ENCODE measurements at places on chromosomes 4 and X. TPM values are rescaled to one million over a fixed set of nuclear protein-coding genes. Genes with fewer than 3 reads are reported as not detected.

DNA sequence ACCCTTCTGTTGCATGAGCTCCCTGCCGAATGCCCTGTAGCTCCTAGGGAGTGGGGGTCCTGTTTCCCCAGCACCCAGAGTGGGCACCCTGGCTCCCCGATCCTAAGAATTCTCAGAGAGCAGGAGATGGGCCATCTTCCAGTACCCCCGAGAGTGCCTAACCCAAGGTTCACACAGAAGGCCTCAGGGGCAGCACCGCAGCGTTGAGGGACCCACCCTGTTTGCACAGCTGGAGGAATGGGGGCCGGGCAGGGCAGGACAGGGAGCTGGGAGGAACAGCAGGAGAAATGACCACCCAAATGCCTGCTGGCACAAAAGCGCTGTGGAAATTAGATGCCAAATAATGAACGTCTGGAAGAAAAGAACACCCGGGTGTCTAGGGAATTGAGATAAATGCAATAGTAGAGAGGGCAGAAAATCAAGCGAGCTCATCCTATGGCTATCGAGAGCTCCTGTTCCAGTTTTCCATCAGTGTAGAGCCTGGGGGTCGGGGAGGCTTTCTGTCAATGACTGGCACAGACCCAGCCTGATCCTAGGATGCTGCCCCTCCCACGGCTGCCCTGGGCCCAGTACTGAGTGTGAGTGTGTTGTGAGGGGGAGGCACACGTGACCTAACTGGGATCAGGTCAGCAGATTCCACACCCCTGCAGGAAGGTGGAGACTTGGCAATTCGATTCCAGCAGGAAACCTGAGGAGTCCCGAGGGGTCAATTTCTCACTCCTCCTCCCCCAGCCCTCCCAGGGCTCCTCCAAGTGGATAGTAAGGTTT, 25.7 kb downstream of the SEPTIN6 start:
- H3K27ac ChIP-seq: no peak overlapping the region
- no peaks in the 10 kb centered on the region for H3K4me1 ChIP-seq
- H3K27me3 ChIP-seq: no peaks in the 10 kb centered on the region
- DNase-seq: no peak
- no peaks in the 10 kb centered on the region for H3K36me3 ChIP-seq

- H3K27ac ChIP-seq: no peak overlapping the region
- DNase-seq: no peak
- no peak overlapping the region for H3K4me3 ChIP-seq
- no peaks in the 10 kb centered on the region for H3K4me1 ChIP-seq
- no peaks in the 10 kb centered on the region for H3K27me3 ChIP-seq
These were observed 40.4 kb upstream of the PPP1R2C start for GRCh38 chrX:42818151-42818921.

Gene RPL34
- total RNA-seq: 442 TPM

DNA sequence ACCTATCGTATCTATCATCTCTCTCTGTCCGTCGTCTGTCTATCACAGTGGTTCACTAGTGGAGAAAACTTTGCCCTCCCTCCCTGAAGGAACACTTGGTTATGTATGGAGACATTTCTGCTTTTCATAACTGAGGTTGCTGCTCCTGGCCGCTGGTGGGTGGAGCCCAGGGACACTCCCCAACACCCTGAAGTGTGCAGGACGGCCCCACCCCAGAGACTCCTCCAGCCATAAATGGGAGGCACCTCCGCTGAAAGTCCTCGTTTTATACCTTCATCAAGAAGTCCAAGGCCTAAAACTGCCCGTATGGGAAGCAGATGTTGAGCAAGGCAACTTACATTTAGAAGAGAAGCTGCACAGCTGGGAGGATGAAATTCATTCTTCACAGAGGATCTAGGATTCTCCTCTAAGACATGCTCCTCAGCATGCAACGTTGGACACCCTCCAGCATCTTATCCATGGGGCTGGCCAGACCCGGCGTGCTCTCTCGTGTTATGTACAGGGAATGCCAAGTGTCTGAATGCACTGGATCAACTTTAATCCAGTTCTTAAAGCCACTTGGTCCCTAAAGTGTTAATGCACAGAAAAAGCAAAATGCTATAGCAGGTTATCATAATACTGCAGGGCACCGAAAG, 43.5 kb downstream of the PRKX start:
- peaks cover 3% of the 10 kb centered on the region for H3K36me3 ChIP-seq
- no peak overlapping the region for H3K27ac ChIP-seq

GRCh38 chr4:92253550-92253949, 50.2 kb upstream of the GRID2 start:
- no peak overlapping the region for H3K4me3 ChIP-seq
- no peaks in the 10 kb centered on the region for H3K36me3 ChIP-seq
- H3K27me3 ChIP-seq: no peaks in the 10 kb centered on the region
- H3K4me1 ChIP-seq: no peaks in the 10 kb centered on the region
- no peak for DNase-seq

GRCh38 chr4:41822325-41822724, 73.8 kb upstream of the PHOX2B start:
- no peak overlapping the region for H3K4me3 ChIP-seq
- no peaks in the 10 kb centered on the region for H3K4me1 ChIP-seq
- H3K27me3 ChIP-seq: no peaks in the 10 kb centered on the region

DNA sequence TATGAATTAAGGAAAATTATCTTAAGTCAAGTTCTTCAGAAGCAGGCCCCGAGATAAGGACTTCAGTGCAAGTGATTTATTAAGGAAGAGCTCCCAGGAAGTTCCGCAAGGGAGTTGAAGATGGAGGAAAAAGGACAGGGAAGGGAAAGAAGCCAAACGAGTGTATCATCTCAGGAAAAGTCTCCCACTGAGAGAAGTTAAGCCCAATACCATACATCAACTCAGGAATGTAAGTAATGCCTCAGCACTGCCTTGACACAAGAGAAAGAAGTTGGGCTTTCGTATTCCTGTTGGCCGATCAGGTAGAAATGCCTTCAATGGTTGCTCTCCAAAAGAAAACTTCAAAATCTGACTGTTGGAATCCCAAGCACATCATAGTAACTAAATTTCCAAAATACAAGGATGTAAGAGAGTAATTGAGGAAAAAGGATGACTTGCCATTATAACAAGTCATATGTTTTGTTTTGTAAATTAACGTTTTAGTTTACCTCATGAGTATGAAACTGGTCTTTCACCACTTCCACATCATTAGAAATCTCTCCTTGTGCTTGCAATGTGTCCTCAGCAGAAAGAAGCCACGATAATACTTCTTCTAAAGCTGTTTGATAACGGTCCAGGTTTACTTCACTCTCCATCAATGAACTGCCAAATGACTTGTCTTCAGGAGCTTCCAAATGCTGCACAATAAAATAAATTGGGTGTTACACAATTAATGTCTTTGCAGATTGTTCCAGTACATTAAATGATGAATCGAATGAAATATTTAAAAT, 566.7 kb downstream of the DMD start:
- H3K4me1 ChIP-seq: peaks cover 2% of the 10 kb centered on the region
- no peaks in the 10 kb centered on the region for H3K36me3 ChIP-seq
- no peak for DNase-seq
- H3K4me3 ChIP-seq: no peak overlapping the region
- H3K27me3 ChIP-seq: no peaks in the 10 kb centered on the region

Gene GPR78
- total RNA-seq: not detected

- no peaks in the 10 kb centered on the region for H3K27me3 ChIP-seq
- no peak overlapping the region for H3K27ac ChIP-seq
- no peak for DNase-seq
- H3K4me3 ChIP-seq: no peak overlapping the region
- no peaks in the 10 kb centered on the region for H3K4me1 ChIP-seq
These were observed 1.6 kb upstream of the REELD1 start for GRCh38 chr4:146212781-146213180.

DNA sequence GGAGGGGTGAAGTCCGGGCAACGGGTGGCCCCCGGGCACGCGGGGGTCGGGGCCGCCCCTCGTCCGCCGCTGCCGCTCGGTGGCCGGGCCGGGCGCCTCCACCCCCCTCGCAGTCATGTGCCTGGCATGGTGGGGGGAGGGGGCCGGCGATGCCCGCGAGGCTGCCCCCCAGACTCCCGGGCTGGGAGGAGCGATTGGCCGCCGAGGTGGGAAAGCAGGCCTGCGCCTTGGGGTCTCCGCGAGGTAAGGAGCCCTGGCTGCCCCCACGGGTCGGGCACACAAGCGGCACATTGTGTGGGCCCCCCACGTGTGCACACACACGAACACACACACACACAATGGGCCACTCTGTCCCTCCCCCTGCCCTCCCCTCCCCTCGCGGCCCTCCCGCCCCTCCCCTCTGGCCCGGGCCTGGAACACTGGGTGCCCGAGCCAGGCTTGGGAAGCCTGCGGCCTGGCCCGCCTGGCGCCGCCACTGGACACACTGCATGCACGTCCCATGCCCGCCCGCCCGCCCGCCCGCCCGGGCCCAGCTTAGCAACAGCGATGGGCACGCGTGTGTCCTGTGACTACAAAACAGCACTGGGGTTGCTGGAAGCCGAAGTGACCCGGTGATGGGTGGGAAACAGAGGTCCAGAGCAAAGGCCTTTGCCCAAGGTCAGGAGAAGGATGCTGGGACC, 1.3 kb downstream of the SLC6A8 start:
- no peaks in the 10 kb centered on the region for H3K4me1 ChIP-seq
- peak overlapping the region; percentile 65 for H3K4me3 ChIP-seq
- no peak for DNase-seq
- H3K36me3 ChIP-seq: no peaks in the 10 kb centered on the region
- H3K27me3 ChIP-seq: no peaks in the 10 kb centered on the region
- peak overlapping the region; percentile 30 for H3K27ac ChIP-seq

DNA sequence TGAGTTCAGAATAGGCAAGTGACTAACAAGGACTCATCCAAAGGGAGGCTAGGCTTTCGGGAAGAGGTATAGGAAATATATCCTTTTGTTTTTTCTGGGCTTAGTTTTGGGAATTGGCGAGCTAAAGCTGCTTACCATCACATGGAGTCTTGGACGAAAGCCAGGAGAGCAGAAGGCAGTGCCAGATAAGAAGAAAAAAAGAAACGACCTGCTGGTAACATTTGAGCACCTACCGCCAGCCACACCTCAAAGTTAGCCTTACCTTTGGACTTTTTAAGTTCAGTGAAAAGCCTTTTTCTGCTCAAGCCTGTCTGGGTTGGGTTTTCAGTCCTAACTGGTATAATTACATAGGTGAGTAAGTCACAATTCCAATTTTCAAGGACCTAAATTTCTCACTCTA, 85.1 kb upstream of the LCORL start:
- no peak for DNase-seq
- H3K27ac ChIP-seq: no peak overlapping the region
- H3K4me3 ChIP-seq: no peak overlapping the region
- H3K4me1 ChIP-seq: no peaks in the 10 kb centered on the region
- H3K36me3 ChIP-seq: no peaks in the 10 kb centered on the region
- no peaks in the 10 kb centered on the region for H3K27me3 ChIP-seq

- no peak for DNase-seq
- H3K27ac ChIP-seq: no peak overlapping the region
- no peaks in the 10 kb centered on the region for H3K4me1 ChIP-seq
These were observed 11.4 kb downstream of the IL9R start for GRCh38 chrX:156008915-156009314.

Gene SPIN4
- total RNA-seq: 12.6 TPM

DNA sequence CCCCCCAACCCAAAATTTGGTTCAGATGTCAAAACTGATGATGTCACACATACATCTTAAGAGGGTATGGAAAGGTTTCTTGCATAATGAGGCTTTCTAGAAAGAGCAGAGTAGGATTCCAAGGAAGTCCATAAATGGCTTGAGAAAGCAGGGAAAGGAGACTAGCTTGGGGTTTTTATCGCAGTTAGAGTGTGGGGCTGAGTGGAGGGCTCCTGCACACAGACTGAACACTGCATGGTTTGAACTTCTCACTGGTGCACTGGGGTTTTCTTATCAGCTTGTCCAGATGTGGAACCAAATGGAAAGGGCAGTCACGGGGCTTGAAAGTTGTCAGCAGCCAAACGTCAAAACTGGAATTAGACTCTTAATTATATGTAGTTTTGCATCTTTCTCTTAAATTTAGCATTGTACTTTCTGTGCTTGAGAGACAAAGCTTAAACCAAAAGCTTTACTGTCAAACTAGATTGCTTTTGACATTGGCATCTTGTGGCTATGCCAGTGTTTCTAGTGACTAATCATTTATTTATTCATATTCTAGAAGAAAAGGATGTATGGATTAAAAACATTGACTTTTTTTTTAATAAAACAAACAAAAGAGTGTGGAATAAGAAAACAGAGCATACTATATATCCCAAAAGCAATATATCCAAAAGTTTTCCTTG, 78.3 kb upstream of the STIM2 start:
- peaks cover 37% of the 10 kb centered on the region for H3K4me1 ChIP-seq
- no peaks in the 10 kb centered on the region for H3K36me3 ChIP-seq
- no peak overlapping the region for H3K4me3 ChIP-seq
- no peak for DNase-seq
- no peak overlapping the region for H3K27ac ChIP-seq

DNA sequence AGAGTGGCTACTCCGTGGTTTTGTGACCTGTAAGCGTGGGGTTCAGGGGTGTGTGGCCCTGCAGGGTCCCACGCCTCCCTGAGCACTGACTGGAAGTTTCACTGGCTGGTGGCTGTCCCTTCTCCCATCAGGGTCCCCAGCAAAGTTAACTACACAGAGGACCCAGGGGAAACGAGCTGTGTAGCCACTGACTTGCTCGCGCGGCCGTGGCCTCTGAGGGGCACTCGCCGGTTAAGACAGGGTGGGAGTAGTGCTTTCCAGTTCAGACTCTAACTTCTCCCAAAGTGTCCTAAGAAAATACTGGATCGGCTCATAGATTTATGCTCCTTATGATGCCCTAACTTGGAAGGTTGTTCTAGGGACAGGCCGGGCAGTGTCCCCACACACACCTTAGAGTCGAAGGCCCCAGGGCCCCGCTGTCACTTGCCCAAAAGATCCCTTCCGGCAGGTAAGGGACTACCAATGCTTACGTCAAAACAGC, 28.2 kb downstream of the NELFA start:
- H3K36me3 ChIP-seq: peaks cover 53% of the 10 kb centered on the region
- no peaks in the 10 kb centered on the region for H3K27me3 ChIP-seq
- no peak for DNase-seq
- H3K27ac ChIP-seq: no peak overlapping the region
- H3K4me3 ChIP-seq: no peak overlapping the region

Gene TXLNG
- 19.9 TPM for total RNA-seq

Gene GASK1B
- 169 TPM for total RNA-seq

Gene SLC9B2
- total RNA-seq: 8.7 TPM

DNA sequence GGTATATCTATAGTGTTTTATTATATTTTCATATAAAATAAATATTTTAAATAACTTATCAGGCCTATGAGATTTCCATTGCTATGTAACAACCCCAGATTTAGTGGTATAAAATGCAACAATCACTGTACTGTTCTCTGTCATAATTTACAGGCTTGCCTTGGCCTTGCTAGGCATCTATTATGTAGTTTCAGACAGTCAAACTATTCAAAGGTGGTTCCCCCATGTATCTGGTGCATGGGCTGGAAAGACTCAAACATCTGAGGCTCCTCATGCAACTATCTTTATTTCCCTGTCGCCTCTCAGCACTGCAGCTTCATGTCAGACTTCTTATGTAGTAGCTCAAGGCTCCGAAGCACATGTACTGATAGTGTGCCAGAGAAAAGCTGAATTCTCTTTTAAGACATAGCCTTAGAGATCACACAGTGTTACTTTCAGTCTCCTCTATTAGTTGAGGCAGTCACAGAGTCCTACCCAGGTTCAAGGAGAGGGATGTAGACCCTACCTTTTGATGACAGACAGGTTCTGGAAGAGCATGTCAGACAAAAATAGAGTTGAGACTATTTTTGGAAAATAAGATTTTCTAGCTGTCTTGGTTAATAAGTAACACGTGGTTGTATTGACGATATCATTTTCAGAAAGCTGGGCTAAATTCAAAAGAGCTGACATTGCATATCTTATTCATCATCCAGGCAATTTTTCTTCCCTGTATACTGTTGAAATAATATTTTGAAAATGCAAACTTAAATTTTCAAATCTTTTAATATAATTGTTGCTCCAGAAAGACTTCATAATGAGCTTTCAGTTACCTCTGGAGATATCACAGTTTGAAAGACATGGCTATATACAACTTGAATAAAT, 19.4 kb downstream of the MTTP start:
- no peak overlapping the region for H3K27ac ChIP-seq

Gene PNMA6A
- 8.1 TPM for total RNA-seq
